ENCODE measurements at places on chromosomes 5 and 9.

- DNase-seq, result no peak
These were observed 22.2 kb upstream of the LHFPL2 start for GRCh38 chr5:78670701-78671269.

GRCh38 chr9:129451089-129451656 lies 169.7 kb downstream of the C9orf50 start:
- DNase-seq, result no peak

- no peak for DNase-seq
These were observed 124.5 kb downstream of the EDIL3 start for GRCh38 chr5:84260140-84260539.

- no peak for DNase-seq
These were observed 1138.2 kb downstream of the TAF11L14 start for GRCh38 chr5:18772475-18772874.

- no peak for DNase-seq
These were observed at the start of gene BSPRY for GRCh38 chr9:113349445-113350094. TSS of gene BSPRY (plus strand) at chr9:113349541. CDS start at chr9:113349580, 39 bp downstream.

DNA sequence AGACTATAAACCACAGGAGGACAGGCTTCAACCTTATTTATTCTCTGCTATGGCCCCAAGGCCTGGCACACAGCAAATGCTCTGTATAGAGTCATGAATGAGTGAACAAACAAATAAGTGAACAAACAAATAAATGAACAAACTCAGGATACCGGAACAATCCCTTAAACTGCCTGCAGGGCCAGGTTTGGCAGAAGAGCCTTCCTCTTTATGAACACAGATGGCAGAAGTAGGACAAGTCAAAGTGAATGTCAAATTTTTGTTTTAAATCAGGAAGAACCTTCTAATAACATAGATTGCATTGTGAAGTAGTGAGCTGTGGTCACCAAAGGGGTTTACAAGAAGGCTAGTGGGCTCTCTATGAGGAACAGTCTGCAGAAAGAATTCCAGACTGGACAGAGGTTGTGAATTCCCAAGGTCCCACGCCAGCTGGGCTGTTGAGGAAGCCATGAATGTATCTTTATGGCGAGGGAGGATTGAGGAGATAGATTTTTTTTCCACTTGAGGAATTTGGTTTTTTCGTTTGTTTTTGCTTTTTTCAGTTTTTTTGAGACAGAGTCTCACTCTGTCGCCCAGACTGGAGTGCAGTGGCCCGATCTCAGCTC lies 30.3 kb upstream of the STING1 start:
- no peak for DNase-seq

DNA sequence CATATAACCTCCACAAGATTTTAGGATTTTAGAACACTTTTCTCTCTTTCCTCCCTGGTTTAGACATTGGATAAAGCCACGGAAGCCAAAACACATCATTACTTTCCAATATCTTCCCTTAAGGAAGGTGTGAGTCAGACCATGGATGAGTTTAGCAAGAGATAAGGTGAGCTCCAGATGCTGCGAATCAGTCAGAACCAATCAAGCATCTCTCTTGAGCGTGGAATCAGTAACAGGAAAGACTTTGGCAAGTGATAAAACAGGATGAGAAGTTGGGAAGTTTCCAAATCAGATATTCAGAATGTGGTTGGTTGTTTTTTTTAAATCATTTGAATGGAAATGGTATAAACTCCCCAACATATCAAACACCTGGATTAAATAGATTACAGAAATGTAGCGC lies 397.8 kb downstream of the EFNA5 start:
- no peak for DNase-seq

DNA sequence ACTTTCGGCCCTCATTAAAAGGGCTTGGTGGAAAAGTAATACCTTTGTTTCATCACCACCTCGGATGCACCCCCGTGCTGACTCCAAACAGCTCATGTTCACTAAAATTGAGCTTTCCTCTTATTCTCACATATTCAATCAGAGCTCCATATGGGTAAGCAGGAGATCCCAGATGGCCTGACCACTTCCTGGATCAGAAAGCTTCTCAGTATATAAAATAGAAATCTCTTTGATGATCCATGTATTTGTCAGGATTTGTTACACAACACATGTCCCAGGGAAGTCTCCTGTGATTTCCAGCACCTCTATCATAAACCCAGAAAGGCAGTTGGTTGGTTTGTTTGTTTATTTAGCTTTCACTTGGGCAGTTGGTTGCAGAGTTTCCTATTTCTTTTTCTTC lies 402.0 kb downstream of the MLLT3 start:
- DNase-seq, result no peak

GRCh38 chr5:108238936-108239887 lies 142.7 kb downstream of the FBXL17 start:
- DNase-seq, result no peak

GRCh38 chr9:14706530-14707140 lies 13.4 kb upstream of the ZDHHC21 start:
- no peak for DNase-seq

DNA sequence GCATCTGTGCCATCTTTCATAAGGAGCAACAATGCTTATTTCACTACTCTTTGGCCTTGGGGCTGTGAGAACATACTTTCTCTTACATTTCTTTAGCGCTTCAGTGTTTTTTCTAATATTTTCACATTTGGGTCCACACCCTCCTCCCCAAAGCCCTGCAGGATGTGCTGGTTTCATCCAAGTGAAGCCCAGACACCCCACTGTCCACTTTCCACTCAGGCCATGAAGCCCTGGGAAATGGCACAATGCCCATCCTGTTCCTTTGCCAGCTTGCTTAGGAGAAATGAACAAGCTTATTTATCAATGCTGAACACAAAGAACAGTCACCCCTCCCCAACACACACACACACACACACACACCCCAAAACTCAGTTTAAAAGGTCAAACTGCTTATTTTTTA lies 17.3 kb upstream of the TMOD1 start:
- no peak for DNase-seq

Data from NCI-H526 treated with DMSO at 0.1 percent for 48 hours (cell line).